ENCODE measurements at places on chromosomes 12 and 14.

GRCh38 chr12:1523558-1524050, 70.8 kb downstream of the FBXL14 start:
- no peak for DNase-seq

DNA sequence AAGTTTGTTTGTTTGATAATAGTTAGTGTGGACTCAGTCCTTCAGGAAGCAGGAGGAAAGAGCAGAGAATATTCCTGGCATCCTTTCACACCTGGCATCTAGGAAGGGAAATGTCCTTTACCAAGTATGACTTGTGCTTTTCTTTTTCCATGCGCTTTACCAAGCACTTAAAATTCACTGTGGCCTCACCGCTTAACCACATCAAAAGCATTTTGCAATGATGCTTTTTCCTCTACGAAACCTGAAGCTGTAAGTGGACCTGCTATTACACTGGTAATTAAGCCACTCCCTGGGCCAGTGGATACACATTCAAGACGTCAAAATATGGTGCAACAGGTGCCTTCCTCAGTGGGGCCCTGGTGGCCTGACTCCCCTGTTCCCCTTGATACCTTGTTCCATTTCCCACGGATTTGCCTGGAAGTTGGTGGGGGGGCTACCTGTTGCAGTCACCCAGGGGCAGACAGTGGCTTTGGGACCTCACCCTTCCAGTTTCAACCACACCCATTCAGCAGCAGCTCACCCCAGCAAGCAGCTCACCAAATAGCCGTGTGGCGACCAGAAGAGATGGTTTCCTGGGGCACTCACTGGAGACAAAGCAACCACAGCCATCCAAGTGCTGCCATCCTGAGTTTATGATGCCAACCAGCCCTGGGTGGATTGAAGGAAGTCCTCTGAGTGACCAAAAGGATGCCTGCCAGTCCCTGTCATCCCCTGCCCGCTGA, 14.2 kb upstream of the FZD10 start:
- no peak for DNase-seq

- DNase-seq = no peak
Measured at GRCh38 chr12:75704664-75705063, 193.3 kb upstream of the KRR1 start.

DNA sequence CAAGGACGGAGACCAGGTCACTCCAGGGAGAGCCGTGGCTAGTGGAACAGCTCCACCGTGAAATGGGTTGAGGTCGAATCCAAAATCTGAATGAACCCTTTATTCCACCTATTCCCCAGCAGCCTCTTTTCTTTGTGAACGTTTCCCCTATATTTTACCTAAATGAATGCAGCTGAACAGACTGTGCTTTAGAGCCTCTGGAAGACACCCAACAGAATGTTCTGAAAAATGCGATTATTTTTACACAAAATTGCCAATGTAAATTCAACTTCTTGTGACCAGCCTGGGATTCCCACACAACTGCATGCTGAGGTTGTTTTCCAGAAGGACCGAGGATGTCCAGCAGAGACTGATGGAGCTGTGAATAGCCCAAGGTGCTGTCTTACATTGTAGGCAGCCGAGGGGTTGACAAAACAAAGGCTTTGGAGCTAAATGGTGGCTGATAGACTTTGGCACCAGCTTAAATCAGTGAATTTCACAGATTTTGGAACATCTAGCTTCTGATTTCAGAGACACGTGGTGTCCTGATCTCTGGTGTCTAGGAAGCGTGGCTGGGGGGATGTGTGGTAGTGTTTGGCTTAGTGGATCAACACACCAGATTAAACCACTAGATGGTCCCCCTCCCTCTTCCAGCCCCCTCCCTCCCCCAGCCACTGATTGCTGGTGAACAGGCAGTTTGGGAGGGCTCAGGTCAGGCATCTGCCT, 150.4 kb downstream of the ZNF664 start:
- no peak for DNase-seq

GRCh38 chr12:55745361-55746173, 2.6 kb downstream of the GDF11 start:
- DNase-seq = no peak

GRCh38 chr12:462936-463705, 3.4 kb downstream of the B4GALNT3 start:
- no peak for DNase-seq

- DNase-seq = no peak
Measured at GRCh38 chr12:52579468-52580465, 6.1 kb upstream of the KRT74 start.

DNA sequence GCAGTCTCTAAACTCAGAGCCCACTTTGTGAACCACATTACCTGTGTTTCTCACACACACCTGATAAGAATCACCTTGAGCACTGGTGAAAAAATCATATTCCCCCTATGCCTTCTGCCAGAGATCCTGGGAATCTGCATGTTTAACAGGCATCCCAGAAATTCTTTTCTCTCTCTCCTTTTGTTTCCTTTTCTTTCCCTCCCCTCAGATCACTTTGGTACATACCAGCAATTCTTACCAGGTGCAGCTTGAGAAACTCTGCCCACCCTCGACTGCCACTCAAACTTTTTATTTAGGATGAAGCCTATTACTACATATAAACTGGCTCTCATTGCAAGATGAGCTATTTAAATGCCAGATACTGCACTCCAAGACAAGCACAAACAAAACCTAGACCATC, 36.0 kb downstream of the HECTD4 start:
- DNase-seq = no peak

DNA sequence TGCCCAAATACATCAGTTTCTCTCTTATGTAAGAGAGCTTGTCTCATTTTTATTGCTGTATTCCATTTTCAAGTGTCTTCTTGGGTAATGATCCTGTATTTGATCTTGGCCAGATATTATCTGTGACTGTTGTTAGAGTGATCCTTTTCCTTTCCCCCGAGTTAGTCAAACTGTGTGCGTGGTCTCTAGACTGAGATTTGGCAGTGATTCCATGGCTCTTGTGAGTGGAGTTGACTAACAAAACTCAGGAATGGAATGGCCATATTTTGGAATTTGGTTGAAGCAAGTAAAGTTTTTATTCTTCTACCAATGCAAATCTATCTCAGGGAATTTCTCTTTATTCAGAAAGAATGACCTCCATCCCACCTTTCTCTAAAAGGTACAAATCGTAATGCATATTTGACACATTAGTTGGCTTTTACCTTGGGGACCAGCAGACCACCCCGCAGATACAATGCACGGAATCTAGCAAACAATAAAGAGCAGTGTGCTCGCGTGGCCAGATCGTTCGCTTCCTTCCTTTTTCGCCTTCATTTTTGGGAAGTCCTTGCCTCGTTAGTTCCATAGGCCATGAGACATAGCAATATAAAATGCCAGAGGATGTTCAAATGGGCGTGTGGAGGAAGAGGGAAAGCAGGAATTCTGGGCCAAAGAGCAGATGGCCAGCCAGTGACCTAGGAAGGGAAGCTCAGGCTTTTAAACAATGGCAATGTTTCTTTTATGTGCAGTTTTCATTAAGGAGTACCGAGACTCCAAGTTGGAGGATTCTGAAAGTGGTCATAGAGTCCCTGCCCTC, 24.4 kb downstream of the ETV6 start:
- no peak for DNase-seq

DNA sequence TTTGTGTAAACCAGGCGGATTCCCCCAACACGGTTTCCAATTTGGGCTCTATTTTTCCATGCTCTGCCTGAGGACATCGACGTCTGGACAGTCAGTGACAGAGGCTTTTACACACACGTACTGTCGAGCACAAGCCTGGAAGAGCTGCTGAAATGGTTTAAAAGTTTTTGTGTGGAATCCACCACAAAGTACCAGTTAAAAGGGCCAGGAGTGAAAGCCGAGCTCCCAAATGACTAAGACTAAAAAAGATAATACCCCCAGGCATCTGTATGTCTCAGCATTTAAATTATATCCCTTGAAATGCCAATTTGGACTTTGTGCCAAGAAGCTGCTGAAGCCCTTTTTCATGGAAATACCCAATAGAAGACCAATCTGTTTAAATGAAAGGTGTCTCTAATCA, 173.2 kb downstream of the EGLN3 start:
- no peak for DNase-seq

GRCh38 chr14:95346820-95347219, 27.1 kb upstream of the CLMN start:
- no peak for DNase-seq

- no peak for DNase-seq
Measured at GRCh38 chr14:93772263-93772662, 16.0 kb downstream of the PRIMA1 start.

- no peak for DNase-seq
Measured at GRCh38 chr12:109605599-109606228, 32.1 kb downstream of the MVK start.

- DNase-seq = no peak
Measured at GRCh38 chr12:130925666-130926015, 28.1 kb upstream of the ADGRD1 start.

DNA sequence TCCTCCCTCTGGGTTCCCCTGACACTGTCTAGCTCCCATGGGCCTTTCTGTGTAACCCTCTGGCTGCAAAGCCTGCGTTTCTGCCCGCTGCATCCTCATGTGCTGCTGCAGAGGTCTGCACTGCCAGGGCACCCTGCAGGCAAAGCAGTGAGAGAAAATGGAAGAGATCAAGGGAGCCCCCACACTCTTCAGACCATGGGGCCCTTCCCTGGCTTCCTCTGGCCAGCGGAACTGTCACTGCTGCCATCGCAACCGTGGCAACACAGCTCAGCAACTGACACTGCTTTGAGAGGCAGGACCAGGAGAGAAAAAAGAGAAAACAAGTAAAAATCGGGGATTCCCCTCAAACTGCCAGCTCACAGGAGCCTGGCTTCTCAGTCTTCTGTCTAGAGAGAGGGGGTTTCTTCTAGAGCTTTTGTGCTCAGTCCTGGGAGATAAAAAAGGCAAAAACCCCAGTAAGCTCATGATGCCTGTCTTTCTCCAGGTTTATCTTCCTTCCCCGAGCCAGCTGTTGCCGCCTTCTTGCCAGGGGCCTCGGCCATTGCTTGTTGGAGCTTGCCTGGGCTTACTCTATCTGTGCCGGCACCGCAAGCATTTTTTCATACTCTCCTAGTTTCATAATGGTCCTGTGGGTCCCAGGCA, 38.9 kb downstream of the C14orf132 start:
- DNase-seq = no peak

GRCh38 chr12:98416845-98417244, 98.5 kb upstream of the TMPO start:
- DNase-seq = no peak

DNA sequence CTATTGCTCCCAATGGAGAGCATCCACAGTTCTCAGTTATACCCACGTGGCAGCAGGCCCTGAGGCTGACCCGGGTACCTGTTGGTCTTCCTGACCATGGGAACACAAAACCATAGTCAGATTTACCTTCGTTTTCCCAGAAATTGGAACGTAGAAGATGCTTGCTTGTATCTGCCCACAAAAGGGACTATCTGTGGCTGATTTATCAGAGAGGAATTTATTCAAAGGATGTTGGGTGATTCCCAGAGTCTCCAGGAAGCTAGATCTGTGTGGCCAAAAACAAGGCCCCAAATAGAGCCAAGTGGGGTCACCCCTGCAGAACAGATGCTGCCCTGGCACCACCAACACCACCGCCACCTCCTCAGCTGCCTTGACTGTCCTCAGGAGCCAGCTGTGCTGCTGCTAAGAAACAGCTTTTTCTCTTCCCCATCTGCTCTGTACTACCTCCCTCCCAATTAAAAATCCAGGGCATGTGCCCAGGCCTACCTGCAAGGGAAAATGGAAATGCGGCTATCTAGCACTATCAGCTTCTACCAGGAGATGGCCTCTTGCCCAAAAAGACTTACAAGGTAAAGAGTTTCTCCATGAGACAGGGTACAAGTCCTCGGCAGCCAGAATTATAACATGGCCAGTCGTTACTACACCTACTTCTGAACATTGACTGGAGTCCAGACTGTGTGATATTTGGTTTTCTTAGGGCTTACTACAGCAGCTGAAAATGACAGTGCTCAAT, 128.6 kb upstream of the PLEKHG7 start:
- DNase-seq = no peak

GRCh38 chr14:73740618-73741326, 26.6 kb upstream of the PNMA1 start:
- DNase-seq = no peak

GRCh38 chr14:90720336-90720735, 95.9 kb downstream of the TTC7B start:
- no peak for DNase-seq

DNA sequence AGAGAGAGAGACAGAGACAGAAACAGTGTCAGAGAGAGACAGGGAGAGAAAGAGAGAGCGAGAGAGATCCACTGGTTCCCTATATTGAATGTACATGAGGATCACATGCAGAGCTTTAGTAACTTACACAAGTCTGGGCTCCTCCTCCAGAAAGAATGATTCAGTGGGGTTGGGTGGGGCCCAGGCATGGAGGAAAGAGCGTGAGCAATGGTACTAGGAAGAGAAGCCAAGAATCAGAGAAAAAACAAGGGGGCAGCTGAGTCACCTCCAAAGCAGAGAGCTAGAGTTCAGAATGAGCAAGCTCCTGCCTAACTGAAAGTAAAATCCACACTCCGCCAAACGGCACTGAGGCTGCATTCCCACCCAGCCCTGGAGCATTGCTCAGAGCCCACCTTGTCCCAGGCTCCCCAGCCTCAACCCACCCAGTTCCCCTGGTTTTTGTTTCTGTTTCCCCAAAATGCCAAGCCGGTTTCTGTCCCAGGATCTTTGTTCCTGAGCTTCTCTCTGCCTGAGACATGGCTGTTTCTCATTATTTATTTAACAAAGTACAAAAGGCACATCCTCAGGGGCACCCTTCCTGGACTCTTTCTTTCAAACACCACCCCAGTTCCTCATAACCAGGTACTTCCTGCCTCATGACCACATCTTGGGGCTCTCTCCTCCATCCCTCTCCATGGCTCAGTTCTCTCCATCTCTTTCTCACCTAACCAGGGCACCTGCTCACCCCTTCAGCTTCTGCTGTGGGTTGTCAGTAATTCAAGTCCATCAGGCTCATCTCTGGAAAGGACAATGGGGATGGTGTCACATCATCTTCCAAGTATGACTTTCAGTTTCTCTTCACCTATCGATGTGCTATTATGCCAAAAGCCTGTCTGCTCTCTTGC, 670.3 kb upstream of the TBX3 start:
- DNase-seq = no peak

- DNase-seq = no peak
Measured at GRCh38 chr12:101552277-101552676, 42.5 kb upstream of the MYBPC1 start.

- DNase-seq = no peak
Measured at GRCh38 chr14:85535991-85536832, 6.3 kb downstream of the FLRT2 start.

- no peak for DNase-seq
Measured at GRCh38 chr14:31965071-31965734, 111.9 kb upstream of the ARHGAP5 start.

DNA sequence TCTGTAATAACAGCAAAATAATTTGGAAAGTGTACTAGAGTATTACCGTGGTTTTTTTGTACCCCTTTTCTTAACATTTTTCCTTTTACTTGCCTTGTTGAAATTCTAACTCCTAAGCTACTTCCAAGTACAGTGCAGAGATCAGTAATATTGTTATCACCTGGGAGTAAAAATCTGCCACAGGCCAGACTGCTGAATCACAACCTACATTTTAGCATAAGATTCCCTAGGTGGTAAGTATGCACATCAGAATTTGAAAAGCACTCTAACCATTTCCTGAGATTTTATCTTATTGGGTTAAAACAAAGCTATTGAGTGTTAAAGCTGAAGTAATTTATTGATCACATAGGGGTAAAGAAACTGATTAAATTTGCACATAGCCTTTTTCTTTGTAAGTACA, 55.2 kb upstream of the KCNH3 start:
- no peak for DNase-seq

GRCh38 chr12:92496790-92497189, 206.0 kb upstream of the PLEKHG7 start:
- DNase-seq = no peak

- no peak for DNase-seq
Measured at GRCh38 chr14:33532553-33532952, 418.3 kb downstream of the EGLN3 start.
